Stimulated activated CD4-positive, alpha-beta T cell treated with anti-CD3 and anti-CD28 coated beads, Interleukin-12 subunit alpha, Interleukin-12 subunit beta, amount 100 ng/mL, for 48 hours (primary cell): ENCODE measurements at places on chromosomes 5 and 9.
A peak's percentile ranks its signal among the peaks of the same experiment; 100 is the strongest.

DNA sequence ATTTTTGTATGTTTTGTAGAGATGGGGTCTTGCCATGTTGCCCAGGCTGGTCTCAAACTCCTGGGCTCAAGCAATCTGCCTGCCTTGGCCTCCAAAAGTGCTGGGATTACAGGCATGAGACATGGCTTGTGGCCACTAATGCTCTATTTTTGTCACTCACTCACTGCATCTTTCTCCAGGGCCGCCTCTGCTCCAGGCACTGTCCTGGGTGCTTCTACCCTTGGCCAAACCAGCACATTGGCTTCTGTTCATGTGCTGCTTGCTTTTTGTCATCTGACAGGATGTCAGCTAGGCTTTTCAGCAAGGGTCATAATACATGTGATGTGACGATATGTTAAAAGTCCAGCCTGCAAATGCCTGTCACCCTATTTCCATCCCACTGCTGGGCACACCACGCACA, 3.2 kb downstream of the ODF2 start:
- no peak for DNase-seq

DNA sequence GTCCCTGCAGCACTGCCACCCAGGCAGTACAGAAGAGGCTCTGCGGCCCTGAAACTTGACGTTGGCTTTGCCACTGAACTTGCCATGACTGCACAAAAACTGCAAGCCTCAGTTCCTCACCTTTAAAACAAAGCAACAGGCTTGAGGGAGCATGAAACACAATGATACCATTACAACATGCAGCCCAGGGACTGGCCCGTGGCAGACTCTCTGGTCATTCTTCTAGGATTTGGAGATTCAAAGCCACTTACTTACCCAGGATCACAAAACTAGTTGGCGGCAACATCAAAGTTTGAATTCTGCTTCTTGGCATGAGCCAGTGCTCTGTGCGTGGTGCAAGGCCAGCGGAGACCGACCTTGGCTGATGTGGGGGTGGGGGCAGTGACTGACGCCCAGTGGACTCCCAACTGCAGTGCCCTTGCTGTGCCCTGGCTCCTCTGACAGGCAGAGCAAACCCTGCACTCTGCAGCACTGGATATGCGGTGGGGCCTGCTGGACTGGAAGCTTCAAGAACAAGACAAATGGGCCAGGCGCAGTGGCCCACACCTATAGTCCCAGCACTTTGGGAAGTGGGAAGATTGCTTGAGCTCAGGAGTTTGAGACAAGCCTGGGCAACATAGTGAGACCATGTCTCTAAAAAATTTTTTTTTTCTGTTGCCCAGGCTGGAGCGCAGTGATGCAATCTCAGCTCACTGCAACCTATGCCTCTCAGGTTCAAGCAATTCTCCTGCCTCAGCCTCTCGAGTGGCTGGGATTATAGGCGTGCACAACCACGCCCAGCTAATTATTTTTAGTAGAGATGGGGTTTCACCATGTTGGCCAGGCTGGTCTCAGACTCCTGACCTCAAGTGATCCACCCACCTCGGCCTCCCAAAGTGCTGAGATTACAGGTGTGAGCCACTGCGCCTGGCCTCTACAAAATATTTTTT, 18.9 kb downstream of the SQSTM1 start:
- DNase-seq = no peak

DNA sequence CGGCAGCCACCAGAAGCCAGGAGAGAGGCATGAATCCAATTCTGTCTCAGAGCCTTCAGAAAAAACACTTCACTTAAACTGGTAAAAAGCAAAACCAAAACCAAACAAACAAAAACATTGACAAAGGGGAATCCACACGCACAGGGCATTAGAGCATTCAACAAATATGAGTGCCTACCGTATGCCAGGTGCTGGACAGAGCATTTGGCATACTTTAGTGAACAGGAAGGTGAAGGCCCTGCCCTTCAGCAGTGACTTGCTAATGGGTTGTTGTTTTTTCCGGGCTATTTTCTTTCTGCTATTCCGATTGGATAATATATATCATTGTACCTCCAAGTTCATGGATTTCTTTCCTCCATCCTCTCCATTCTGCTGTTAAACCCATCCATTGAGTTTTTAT, 71.7 kb upstream of the RUFY1 start:
- DNase-seq = no peak

- no peak for DNase-seq
These were observed 51.2 kb downstream of the STRBP start for GRCh38 chr9:123217128-123217654.

DNA sequence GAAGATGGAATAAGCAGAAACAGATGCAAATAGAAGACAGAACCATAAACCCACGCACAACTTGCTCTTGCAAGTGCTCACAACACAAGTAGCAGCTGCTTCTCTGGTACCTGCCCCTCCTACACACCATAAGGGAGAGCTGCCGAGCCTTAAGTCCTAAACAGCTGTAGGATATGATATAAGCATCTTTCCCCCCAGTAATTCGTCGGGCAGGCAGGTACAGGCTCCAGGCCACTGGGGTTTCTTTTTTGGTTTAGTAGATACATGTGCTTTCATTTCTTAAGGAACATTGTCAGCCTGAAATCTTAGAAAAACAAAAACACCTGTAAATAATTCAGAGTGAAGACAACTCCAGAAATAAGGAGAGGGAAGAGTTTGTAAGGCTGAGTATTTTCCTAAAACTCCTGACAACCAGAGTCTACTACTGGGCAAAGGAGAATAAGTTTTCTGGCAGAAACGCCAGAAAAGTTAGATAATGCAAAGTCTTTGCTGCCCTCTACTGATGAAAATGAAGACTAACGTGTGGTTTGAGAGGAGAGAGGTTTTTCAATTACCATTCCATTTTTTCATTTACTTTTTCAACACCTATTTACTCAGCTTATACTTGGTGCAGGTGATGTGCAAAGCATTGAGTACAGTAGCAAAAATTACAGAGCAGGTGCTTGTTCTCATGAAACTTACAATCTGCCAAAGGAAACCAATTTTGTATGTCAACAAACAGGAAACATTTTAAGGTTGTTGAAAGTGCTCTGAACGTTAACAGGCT, 20.1 kb upstream of the TCERG1 start:
- DNase-seq = no peak

- no peak for DNase-seq
These were observed 2.6 kb upstream of the FOXB2 start for GRCh38 chr9:77016526-77017504.

DNA sequence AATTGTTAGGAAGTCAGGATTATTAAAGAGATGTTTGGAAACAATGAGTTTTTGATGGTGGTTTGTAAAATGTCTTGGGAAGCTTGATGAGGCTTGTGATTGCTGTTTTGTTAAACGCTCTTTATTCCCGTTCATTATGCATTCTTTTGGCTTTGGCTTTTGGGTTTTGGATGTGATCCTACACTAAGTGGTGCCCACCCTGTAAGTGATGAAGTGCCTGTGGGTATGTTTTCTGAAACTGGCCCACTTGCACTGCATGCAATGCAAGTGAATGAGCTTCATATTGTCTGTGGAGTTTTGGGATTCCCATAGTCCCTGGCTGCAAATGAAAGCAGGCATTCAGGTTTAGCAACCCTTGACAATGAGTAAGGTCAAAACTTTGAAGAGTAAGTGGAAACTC, 1035.5 kb upstream of the WWC1 start:
- DNase-seq = no peak

DNA sequence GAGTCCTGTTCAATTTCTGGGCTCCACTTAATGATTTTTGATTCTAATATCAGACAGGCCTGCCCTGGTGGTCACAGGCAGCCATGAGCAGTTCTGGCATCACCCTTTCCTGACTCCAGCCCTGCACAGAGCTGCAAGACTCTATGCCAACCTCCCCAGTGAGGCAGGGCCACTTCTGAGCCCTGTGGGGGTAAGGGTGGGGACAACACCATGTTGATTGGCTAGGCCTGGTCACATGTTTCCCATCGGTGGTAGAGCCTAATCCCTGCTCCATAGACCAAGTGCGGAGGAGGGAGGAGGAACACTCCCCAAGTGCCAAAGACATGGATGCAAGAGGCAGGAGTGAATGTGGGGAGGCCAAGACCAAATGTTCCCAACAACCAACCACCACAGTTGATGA, 134.6 kb downstream of the PHF2 start:
- no peak for DNase-seq

GRCh38 chr5:131413605-131414559, 150.0 kb downstream of the CDC42SE2 start:
- DNase-seq = no peak

- no peak for DNase-seq
These were observed 680.0 kb downstream of the SEMA5A start for GRCh38 chr5:8865686-8866374.

- DNase-seq = no peak
These were observed 119.5 kb downstream of the CAAP1 start for GRCh38 chr9:26773056-26773455.

DNA sequence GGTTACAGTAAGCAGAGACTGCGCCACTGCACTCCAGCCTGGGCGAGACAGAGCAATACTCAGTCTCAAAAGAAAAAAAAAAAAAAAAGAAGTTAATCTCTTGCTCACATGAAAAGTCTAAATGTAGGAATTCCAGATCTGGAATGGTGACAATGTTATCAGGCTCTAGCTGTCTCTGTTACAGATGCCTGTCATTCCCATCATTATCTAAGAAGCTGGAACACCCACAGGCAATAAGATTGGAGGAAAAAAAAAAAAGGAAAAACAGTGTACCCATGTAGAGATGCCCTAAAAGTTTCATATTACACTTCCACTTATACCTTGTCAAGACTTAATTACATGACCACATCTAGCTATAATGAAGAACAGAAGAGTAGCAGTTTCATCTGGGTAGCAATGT, 38.2 kb downstream of the PTBP3 start:
- DNase-seq = no peak

- DNase-seq = no peak
These were observed 41.3 kb upstream of the TAL2 start for GRCh38 chr9:105621001-105621400.

GRCh38 chr5:669111-669841, 23.9 kb downstream of the TPPP start:
- peak; percentile 38 for DNase-seq

DNA sequence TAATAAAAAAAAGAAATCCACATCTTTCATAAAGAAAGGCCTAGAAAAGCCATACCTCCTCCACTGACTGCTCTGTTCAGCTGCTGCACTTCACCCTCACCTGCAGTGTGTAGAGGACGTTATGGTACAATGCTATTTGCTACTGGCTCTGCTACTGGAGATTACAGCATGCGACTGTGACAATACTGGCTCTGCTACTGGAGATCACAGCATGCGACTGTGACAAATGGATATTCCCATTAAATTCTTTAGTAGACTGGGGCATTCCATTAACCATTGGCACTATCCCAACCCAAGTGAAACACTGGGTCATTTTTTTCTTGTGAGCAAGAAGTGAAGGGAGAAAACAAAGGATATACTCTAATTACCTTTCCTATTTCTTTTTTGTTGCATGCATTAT, 1063.5 kb upstream of the DMAC1 start:
- DNase-seq = no peak

DNA sequence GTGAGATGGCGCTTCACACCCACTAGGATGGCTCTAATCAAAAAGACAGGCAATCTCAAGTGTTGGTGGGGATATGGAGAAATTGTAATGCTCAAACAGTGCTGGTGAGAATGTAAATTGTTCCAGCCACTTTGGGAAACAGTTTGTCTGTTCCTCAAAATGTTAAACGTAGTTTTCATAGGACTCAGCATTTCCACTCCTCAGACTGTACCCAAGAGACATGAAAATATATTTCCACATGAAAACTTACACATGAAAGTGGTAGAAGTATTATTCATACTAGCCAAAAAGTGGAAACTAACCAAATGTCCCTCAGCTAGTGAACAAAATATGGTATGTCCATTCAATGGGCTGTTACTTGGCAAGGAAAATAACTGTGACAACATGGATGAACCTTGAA, 107.7 kb upstream of the CTSL start:
- DNase-seq = no peak

DNA sequence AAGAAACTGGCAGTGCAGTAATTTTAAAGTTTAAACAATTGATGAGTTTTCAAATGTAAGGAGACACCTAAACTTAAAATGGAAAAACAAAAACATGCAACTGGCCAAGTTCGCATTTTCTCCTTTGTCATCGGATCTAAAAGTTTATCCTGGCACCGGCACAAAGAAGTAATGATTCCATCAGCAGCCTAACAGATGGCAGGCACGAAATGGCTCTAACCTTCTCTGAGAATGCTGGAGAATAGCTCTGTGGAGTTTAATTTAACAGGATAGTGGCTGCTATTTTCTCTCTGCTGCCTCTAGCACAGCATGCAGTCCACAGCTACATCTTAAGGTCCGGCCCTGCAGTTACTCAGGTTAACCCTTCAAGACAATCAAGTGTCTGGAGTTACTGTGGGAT, 82.2 kb downstream of the PRELID2 start:
- DNase-seq = no peak

- no peak for DNase-seq
These were observed 151.8 kb upstream of the GPR151 start for GRCh38 chr5:146667633-146668272.

- no peak for DNase-seq
These were observed 18.5 kb upstream of the CDC42SE2 start for GRCh38 chr5:131245312-131245711.

DNA sequence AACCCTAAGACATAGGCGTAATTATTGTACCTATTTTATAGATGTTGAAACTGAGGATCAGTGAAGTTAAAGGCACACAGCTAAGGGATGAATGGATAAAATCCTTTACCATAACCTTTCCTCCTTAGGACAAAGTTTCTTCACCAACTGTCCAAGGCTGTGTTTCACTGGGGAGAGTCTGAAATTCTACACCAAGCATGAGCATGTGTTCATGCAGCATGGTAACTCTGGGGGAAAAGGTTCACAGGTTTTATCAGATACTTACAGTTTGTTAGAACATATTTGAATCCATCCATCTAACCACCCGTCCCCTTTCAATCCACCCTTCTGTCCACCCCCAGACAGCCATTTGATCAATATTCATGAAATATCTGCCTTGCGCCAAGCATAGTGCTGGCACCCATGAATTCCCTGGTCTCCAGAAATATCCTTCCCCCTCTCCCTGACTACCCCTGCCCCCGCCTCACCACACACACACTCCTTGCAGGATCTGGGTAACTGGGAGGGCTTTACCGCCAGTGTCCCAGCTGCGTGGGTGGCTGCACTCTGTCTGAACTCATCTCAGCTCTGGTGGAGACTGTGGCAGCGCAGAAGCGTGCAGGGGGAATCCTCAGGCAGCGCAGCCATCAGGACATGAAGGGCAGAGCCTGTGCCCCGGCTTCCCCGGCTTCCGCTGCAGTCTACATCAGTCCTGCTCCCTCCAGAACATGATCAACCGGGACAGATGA, 6.3 kb upstream of the KCNIP1 start:
- DNase-seq = no peak

- peak; percentile 28 for DNase-seq
These were observed 1.8 kb downstream of the POU4F3 start for GRCh38 chr5:146340260-146341081.

DNA sequence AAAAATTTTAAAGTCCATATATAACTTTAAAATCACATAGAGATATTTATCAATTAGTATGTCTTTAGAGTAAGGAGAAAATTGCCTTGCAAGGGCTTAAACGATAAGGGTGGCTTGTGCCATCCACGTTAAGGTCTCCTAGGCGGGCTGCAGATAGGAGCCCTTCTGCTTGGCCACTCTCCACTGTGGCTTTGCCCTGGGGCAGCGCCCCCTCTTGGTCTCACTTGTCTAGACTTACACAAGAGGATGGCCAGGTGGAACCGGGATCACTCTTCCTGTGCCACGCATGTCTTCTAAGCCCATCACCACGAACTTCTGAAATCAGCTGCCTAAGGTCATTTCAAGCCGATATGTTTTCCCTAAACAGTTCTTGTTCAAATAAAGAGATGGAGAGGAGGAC, 2.9 kb downstream of the FPGS start:
- DNase-seq = no peak
